ENCODE measurements at places on chromosomes 11 and 22. TPM values are rescaled to one million over a fixed set of nuclear protein-coding genes. Genes with fewer than 3 reads are reported as not detected.

MISFA gene
- 0.62 TPM for polyA plus RNA-seq

C11orf21 gene
- 0.45 TPM for polyA plus RNA-seq

KDM4E gene
- not detected for polyA plus RNA-seq

HTR3A gene
- polyA plus RNA-seq = not detected

JAM3 gene
- 5.5 TPM for polyA plus RNA-seq

ASPHD2 gene
- polyA plus RNA-seq = 0.43 TPM

TAGLN gene
- 1,217 TPM for polyA plus RNA-seq

RELA gene
- polyA plus RNA-seq = 39.6 TPM

ANO1 gene
- polyA plus RNA-seq = 5.5 TPM

PLAAT4 gene
- polyA plus RNA-seq = 12.9 TPM

LRRC74B gene
- 0.08 TPM for polyA plus RNA-seq

ILK gene
- 63.3 TPM for polyA plus RNA-seq

ROBO4 gene
- 3.2 TPM for polyA plus RNA-seq

CD3E gene
- 4.6 TPM for polyA plus RNA-seq

PRG3 gene
- not detected for polyA plus RNA-seq

ASCL3 gene
- polyA plus RNA-seq = not detected

GPR83 gene
- polyA plus RNA-seq = 0.06 TPM

CRYBB3 gene
- 0.33 TPM for polyA plus RNA-seq

TMEM191B gene
- polyA plus RNA-seq = 2.6 TPM

PRR33 gene
- polyA plus RNA-seq = 0.02 TPM

GGTLC3 gene
- polyA plus RNA-seq = not detected

OR52I2 gene
- not detected for polyA plus RNA-seq

HBG2 gene
- not detected for polyA plus RNA-seq

PRRG4 gene
- 20.6 TPM for polyA plus RNA-seq

TSPAN18 gene
- polyA plus RNA-seq = 2.2 TPM

API5 gene
- 20.7 TPM for polyA plus RNA-seq

OR8B4 gene
- polyA plus RNA-seq = not detected

TEX12 gene
- polyA plus RNA-seq = 0.12 TPM

SLC5A4 gene
- polyA plus RNA-seq = 0.12 TPM
